ENCODE measurements at places on chromosomes 12 and 14.
A peak's percentile ranks its signal among the peaks of the same experiment; 100 is the strongest.

- DNase-seq: no peak
Observed at GRCh38 chr12:39116861-39117260, 211.5 kb upstream of the CPNE8 start.

- DNase-seq: no peak
Observed at GRCh38 chr14:63551332-63551731, 8.2 kb upstream of the PPP2R5E start.

DNA sequence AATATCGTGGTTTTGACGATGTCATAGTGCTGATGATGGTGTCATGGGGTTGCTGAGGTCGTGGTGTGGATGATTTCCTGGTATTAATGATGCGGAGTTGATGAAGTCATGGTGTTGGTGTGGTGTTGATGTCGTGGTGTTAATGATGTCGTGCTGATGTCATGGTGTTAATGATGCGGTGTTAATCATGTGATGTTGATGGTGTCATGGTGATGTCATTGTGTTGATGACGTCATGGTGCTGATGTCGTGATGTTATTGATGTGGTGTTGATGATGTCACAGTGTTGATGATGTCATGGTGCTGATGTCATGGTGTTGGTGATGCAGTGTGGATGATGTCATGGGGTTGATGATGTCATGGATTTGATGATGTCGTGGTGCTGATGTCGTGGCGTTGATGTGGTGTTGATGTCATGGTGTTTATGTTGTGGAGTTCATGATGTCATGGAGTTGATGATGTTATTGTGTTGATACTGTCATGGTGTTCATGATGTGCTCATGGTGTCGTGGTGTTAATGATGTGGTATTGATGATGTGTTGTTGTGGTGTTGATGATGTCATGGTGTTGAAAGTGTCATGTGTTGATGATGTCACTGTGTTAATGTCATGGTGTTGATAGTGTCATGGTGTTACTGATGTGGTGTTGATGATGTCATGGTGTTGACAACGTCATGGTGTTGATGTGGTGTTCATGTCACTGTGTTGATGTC, 48.5 kb upstream of the RIMBP2 start:
- no peak for DNase-seq

GRCh38 chr14:100605230-100605629, 18.0 kb upstream of the BEGAIN start:
- DNase-seq: no peak

GRCh38 chr14:34983786-34984185, 994 bp downstream of the SRP54 start:
- DNase-seq: no peak

DNA sequence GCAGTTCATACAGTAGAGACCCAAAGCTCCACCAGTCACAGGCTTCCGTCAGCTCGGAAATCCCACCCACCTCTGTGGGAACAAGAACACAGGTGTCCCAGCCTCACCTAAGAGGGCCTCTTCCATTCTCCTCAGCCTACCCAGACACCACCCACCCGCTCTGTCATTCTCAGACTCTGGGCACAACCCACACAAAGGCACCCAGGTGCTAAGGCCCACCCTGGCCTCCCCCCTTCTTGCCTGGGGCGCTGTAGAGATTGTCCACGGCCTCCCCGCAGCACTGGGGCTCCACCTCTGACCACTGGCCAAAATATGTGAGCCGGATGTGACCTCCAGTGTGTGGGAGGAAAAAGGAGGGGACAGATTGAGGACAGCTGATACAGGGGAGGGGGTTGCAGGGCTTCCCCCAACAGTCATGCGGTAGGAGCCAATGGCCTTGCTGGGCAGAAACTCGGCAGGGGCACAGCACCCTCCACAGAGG, 14.2 kb downstream of the RPS6KL1 start:
- no peak for DNase-seq

DNA sequence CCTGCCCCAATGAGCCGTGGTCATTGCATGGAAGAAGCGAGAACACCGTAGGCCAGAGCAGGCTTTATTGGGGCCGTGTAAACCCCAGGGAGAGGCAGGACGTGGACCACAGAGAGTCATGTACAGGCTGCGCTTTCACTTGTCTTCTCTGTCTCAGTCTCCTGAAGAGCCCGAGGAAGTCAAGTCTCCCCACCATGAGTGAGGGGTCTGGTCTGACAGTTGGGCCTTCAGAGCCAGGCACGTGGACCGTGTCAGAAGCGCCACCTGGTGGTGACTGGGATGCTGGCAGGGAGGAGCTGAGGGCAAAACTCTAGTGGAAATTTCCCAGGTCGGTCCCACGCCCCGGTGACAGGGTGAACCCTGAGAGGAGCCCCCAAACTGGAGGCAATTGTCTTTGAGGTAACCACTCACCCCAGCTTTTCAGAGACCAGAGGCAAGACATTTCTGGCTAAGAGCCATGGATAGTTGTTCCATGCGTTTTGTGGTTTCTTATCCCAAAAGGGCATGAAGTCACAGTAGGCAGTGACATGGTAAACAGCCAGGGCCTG, 17.4 kb downstream of the RPS6KL1 start:
- no peak for DNase-seq

- DNase-seq: no peak
Observed at GRCh38 chr14:100246809-100247428, 8.0 kb downstream of the YY1 start.

GRCh38 chr14:101198398-101199027, 295.0 kb upstream of the RTL1 start:
- DNase-seq: no peak

DNA sequence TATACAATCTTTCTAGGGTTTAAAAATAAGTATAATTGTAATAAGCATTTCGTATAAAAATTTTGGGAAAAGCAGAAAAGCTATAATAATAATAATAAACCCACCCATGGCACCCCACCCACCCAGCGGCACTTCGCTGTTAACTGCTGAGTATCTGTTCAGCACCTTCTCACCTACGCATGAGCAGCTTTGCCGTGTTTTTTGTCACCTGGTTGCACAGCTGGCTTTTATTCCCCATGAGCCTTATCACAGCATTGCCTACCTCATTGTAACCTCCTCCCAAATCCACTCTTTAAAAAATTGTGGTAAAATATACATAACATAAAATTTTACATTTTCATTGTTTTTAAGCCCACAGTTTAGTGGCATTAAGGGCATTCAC, 34.7 kb downstream of the CYP46A1 start:
- no peak for DNase-seq

GRCh38 chr12:70660620-70661219, 23.5 kb upstream of the PTPRB start:
- peak; percentile 48 for DNase-seq

DNA sequence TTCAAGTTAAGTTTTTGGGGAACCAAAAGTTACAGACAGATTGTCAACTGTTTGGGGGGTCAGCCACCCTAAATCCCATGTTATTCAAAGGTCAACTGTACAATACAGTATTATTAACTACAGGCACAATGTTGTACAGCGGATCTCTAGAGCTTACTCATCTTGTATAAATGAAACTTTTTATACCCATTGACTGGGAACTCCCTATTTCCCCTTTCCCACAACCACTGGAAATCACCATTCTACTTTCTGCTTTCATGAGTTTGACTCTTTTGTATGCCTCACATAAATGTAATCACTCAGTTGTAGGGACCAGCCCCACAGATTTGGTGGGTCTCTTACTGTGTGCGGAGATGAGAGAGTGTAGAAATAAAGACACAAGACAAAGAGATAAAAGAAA, 57.8 kb downstream of the SLCO1B3 start:
- DNase-seq: no peak

DNA sequence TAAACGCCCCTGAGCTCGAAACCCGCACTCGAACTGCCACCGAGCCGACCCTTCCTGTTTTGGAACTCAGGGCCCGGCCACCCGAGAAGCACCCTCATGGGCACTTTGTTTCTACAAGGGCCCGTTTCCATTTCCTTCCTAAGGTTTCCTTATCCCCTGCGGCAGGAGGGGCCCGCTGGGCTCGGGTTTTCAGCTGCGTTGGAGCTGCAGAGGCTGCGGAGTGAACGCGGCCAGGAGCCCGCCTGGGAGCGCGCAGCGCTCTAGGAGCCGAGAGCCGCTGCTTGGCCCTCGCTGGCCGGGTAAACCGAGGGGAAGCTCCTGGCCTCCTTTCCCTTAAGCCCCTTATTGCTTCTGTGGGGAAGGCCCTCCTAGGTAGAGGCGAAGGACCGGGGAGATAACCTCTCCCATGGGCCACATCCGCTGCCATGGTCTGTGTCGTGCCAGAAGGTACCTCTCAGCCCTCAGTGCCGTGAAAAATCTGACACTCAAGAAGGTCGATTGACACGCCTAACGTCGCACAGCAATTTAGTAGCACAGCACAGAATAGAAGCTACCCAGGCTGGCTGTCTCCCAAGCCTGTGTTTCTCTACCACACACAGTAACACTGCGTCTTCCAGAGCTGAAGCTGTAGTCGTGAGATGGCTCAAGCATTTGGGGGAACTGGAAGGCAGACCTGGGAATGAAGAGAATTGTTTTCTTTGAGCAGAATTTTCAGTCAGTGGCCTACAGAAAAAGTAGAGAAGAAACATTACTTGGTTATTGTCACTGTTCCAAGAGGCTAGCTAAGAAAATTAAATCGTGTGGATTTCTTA, 12.9 kb upstream of the CALM1 start:
- DNase-seq: no peak

- no peak for DNase-seq
Observed at GRCh38 chr12:125744201-125744600, 679.0 kb downstream of the AACS start.

DNA sequence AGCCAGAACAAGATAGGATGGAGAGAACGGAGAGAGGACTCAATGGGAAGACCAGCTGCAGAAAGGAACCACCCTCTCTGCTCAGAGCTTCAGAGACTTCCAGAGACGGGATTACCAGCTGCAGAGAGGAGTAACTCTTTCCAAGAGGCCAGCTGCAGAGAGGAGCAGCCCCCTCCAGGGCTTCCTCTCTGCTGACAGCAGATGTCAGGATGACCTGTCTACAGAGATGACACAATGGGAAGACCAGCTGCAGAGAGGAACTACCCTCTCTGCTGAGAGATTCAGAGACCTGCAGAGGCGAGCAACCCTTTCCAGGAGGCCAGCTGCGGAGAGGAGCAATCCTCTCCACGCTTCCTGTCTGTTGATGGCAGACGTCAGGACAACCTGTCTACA, 61.8 kb downstream of the KLRG1 start:
- no peak for DNase-seq

GRCh38 chr14:67971627-67972625, 152.3 kb downstream of the RAD51B start:
- no peak for DNase-seq

DNA sequence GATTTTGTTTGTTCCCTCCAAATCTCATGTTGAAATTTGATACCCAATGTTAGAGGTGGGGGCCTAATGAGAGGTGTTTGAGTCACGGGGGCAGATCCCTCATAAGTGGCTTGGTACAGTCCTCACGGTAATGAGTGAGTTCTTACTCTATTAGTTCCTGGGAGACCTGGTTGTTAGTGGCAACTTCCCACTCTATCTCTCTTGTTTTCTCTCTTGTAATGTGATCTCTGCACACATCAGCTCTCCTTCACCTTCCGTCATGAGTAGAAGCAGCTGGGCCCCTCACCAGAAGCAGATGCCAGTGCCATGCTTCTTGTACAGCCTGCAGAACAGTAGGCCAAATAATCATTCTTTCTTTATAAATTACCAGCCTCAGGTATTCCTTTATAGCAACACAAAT, 29.6 kb upstream of the KCNK10 start:
- DNase-seq: no peak

- peak; percentile 27 for DNase-seq
Observed at GRCh38 chr12:109385339-109386058, 37.8 kb downstream of the MYO1H start.

DNA sequence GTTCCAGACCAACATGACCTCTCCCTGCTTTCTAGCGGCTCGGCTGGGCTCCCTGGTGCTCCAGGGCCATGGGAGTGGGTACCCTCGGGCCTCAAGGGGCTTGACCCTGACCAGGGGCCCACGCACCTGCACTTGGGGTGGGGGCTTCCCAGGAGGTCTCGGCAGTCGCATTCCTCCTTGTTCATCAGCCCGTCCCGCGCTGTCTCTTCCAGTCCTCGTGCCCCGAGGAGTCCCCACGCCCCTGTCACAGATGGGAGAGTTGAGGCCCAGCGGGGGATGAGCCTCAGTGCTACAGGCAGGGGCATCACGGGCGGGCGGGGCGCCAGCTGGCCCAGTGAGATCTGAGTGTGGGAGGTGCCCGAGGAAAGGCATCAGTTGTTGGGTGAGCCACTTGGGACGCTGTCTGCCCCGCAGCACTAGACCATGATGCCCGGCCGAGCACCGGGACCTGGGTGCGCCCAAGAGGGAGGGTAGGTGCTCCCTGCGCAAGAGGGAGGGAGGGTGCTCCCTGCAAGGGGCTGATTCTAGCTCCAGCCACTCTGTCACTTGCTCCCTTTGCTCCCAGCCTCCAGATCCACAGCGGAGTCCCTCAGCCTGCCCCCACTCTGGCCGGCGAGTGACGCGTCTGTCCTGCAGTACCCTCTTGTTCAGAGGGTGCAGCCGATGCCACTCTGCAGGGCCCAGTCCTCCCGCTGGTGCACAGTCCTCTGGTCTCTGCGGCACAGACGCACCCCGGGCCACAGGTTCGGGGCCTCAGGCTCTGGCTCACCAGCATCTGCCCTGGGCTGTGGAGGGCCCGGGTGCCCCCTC, 23.8 kb downstream of the MMP17 start:
- DNase-seq: no peak

DNA sequence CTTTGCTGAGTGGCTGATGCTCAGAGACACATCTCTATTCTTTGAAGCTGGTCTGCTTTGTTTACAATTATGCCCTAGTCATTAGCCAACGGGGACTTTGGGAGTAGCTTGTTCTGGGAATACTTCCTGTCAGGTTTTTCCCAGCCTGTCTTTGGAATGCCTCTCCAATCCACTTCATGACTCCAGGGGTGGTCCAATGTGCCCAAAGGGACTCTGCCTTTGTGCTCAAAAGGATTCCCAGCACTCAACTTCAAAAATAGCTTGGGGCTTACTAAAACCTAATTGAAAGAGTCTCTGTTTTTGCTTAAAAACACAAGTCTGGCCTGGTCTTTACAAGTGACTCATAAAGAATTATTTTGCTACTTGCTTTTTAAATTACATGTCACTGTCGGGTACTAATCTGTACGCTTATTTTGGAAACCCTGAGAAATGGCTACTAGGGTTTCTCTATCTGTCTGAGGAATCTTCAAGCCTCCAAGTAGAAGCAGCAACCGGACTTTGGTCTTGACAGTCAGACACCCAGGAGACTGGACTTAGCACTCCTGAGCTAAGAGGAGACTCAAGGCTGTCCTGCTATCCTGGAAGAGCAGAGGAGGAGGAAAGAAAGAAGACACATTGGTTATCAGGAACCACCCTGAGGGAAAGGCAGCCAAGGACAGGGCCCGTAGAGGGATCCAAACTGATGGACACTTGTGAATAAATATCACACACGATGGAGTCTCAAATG, 20.7 kb downstream of the PHLDA1 start:
- DNase-seq: no peak

DNA sequence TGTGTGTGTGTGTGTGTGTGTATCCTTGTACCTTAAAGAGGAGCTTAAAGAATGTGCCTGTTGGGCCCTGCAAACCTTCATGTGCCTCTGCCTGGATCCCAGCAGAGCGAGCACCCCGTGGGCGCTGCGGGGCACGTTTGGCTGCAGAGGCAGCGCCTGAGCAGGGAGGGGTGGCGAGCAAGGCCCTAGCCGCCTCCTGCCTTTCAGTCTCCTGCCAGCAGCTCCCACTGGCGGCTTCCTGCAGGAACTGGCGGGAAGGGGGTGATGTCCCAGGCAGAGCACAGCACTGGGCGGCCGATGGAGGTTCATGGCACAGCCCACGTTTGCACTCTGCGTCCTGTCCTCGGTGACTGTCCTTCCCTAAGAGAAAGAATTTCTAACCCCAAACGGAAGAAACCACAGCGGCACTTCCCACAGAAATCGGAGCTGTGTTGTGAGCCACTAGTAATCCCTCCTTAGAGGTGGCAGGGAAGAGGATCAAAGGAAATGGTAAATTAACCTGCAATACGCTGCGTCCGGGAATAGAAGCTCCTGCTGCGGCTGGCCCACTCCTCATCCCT, 19.8 kb downstream of the ZBTB42 start:
- DNase-seq: no peak
